ENCODE measurements at places on chromosomes 3 and 15. TPM values are rescaled to one million over a fixed set of nuclear protein-coding genes. Genes with fewer than 3 reads are reported as not detected.

GRCh38 chr3:196620161-196620604 lies 19.3 kb upstream of the NRROS start:
- no peak for DNase-seq

- no peak for DNase-seq
These were observed 57.5 kb upstream of the MUC13 start for GRCh38 chr3:124992041-124992440.

DNA sequence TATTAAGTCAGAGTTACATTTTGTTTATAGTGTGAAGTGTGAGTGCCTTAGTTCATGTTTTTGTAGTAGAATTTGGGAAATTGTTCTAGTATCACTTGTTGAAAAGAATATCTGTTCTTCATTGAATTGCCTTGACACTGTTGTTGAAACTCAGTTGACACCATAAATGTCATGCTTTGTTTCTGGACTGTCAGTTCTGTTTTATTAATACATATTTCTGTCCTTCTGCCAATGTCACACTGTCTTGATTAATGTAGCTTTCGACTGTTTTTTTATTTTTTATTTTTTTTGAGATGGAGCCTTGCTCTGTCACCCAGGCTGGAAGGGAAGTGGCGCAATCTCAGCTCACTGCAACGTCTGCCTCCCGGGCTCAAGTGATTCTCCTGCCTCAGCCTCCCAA lies 59.1 kb downstream of the CHD2 start:
- no peak for DNase-seq

Gene IGDCC3
- total RNA-seq = not detected

Gene CGNL1
- total RNA-seq = 0.86 TPM

DNA sequence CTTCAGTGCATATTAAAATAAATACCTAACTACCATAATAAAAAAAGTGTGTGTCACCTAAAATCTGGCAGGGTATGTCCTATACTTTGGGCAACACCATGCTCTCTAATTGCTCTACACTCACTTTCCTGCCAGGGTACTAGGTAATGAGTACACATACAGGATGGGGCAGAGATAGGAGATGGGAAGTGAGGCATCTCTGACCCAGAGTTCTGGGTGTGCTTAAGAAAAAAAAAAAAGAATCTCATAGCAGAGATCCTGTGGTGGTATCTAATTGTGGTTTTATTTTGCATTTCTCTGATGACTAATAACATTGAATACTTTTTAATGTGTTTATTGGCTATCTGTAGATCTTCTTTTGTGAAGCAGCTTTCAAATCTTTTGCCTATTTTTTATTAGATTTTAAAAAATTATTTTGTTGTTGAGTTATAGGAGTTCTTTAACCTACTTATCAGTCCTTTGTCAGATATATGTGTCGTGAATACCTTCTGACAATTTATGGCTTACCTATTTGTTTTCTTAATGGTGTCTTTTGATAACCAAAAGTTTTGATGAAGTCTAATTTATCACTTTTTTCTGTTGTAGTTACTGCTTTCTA lies 48.0 kb downstream of the EEFSEC start:
- DNase-seq = no peak

DNA sequence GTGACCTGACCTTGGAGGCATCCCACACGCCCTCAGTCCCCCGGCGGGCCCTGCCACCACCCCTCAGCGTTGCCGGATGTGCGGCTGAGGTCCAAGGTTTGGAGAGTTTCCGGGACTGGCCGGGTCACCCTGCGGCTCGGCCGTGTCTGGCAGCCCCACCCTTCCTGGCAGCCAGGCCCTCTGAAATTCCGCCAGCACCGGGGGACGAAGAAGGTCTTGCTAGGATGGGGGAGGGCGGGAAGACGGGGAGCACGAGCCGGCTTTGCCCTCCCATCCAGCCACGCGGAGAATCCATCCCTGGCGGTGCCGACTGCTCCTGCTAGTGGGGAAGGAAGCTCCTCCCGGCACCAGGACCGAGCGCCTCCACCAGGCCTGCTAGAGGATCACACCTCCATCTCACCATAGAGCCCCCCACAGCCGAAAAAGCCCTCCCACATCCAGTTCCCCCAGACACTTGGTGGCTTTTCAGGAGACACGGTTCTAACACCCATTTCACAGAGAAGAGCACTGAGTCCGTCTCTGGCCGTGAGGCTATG lies 81.5 kb downstream of the CPN2 start:
- no peak for DNase-seq

Gene CPNE4
- not detected for total RNA-seq

Gene AMT
- 1.6 TPM for total RNA-seq

GRCh38 chr3:109081746-109082510 lies 36.0 kb downstream of the MORC1 start:
- DNase-seq = peak; percentile 57

- no peak for DNase-seq
These were observed 299.9 kb downstream of the UACA start for GRCh38 chr15:70463453-70463834.

Gene ADGRG7
- total RNA-seq = not detected

- DNase-seq = no peak
These were observed 17.3 kb upstream of the SRGAP3 start for GRCh38 chr3:9266716-9267115.

DNA sequence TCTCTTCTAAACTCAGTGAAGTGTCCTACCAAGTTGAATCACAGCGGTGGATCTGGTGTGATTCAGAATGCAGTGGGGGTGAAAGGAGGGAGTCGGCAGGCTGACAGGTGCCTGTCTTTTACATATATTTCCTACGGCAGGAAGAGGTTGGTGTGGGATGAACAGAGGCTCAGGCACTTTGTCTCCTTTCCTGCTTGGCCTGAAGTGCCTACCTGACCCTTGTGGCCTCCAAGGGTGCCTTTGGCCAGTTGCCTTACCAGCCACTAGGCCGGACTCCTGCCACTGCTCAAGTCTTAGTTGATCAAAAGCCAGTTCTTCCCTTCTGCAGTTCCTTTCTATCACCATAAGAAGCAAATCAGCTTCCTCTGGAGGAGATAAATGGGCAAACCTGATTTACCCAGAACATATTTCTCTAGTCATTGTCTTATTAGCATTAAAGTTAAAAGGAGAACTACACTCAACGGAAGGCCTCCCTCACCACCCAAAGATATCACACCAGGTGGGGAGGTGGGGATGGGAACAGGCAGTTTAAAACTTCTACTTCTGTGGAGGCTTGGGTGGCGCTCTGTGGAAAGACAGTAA lies 52.1 kb downstream of the CRTC3 start:
- DNase-seq = no peak

Gene COLQ
- total RNA-seq = 1.5 TPM

Gene PLCH1
- 4.1 TPM for total RNA-seq

DNA sequence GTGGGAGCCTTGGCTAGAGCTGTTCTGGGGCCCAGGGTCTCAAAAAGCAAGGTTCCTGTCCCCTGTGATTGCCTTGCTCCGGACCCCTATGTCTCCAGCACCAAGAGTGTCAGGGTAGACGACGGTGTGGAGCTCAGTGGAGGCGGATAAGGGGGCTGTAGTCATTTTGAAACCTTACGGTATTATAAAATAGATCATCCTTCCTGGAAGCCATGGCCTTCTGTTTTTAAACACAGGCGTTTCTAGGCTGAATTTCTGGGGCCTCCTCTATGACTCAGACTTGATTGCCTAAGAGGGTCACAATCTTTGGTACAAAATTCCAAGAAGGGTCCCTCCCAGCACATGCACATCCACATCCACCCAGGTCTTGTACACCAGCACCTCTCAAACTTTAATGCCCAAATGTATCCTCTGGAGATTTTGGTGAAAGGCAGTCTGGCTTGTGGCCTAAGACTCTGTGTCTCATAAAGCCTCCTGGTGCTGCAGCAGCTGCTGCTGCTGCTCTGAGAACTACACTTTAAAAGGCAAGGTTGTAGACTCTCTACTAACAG lies 70.5 kb upstream of the XCR1 start:
- no peak for DNase-seq

Gene FRMD4B
- 5.7 TPM for total RNA-seq

- DNase-seq = no peak
These were observed 243.5 kb upstream of the MANF start for GRCh38 chr3:51141573-51141972.

DNA sequence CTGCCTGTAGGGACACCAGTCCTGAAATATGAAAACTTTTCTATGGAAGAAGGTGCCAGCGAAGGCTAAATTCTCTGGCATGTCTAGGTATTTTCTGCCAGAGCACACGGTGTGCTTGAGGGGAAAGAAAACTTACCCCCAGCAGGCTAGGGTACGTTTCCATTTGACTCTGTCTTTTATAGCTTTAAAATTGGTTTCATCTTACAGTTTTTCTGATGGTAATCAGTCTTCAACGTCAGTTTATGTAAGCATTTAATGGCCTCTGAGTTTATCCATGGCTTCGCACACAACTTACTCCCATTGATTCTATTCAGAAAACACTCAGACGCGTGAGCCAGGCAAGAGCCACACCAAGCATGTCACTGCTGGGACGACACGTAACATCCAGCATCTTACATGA lies 249.7 kb downstream of the ADAMTS17 start:
- no peak for DNase-seq

GRCh38 chr3:14047841-14048240 lies 76.8 kb downstream of the CHCHD4 start:
- DNase-seq = no peak

DNA sequence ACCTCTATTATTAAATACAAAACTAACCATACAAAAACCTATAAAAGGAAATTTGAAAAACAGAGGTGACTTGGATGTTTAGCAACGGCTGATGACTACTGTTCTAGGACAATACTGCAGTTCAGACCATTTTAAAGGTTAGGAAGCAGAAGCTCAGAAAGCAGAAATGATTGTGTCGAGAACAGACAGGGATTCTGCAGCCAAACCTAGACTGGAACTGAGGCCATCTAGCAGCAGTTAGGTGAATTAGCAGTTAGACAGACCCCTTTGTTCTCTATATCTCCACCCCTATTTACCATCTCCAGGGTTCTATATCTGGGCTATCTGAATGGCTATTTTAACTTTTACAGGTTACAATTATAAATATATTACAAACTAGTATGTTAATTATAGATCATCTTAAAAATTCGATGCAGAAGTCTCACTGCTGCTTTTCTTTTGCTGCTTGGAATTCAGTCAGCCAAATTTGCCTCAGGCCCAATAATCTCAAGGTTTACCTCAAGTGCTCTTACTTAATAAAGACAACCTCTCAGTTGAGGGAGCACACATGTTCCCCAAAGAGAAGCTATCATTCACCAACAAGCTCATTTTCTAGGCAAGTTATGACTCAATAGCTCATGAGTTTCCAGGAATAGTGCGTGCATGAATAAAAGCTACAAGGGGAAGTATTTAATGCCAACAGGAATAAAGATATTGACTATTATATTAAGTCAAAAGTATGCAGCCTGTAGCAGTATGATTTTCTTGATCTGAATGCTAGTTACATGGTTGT lies 9.3 kb upstream of the IL1RAP start:
- DNase-seq = no peak

- no peak for DNase-seq
These were observed 353.3 kb upstream of the SUCLG2 start for GRCh38 chr3:68007621-68008226.

- DNase-seq = no peak
These were observed 54.4 kb downstream of the ROPN1B start for GRCh38 chr3:126023390-126023789.

GRCh38 chr3:12785096-12785495 lies 11.4 kb upstream of the CAND2 start:
- DNase-seq = no peak

Gene RAB6B
- 0.75 TPM for total RNA-seq

Gene SLC9C1
- total RNA-seq = not detected

- no peak for DNase-seq
These were observed 32.3 kb upstream of the BNIP2 start for GRCh38 chr15:59721411-59721810.

DNA sequence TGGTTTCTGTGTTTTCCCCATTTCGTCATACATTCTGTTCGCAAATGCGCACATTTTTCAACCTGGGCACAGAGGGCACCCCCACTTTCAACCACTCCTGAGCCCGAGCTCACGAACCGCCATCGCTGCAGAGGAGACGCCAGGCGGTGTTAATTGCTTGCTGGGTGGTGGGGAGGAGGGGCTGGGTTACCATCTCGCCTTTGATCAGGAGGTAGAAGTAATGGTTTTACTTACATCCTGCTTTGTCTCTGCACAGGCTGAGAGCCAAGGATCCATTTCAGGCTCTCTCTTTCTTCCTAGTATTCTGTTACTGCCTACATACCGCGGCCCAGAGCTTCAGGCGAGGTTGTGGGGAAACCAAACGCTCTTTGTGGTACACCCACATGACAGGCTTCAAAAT lies 177.3 kb upstream of the WNT5A start:
- DNase-seq = no peak

- no peak for DNase-seq
These were observed 13.9 kb upstream of the RTP1 start for GRCh38 chr3:187183210-187183862.

DNA sequence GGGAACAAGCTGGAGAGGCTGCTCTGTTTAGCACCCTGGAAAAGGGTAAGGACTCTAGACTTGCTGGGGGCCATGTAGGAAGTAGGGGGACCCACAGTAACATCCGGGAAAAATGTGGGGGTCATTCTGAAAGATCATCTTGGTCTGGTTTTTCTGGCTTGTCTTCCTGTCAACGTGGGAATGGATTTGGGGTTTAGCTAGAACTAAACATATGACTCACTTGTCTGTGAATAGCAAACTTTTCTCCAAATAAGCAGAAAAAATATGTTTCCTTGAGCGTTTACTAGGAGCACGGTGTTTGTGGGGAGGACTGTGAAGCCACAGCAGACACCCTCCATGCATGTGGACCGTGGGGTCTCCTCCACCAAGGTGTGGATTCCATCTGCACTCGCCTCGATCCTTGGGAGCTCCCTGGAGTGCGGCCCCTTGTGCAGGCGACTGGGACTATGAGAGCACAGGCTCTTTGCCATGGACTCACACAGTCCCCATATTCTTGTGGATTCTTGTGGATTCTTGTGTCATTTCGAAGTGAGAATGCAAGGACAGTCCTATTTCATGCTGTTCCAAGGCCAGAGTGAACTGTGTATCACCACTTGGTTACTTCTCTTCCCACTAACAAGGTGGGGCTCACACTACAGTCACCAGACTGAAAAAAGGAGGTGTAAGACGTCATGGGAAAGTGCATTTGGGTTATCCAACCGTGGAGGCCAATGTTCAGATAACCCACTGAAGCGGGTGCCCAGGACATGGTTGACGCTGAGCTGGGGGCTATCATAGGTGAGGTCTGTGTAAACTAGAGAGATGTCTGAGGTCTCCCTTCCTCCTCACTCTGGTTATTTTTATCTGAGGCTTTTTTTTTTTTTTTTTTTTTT lies 25.5 kb downstream of the PGPEP1L start:
- no peak for DNase-seq

GRCh38 chr3:122975163-122975923 lies 52.2 kb downstream of the SEMA5B start:
- peak; percentile 94 for DNase-seq

- DNase-seq = no peak
These were observed 32.4 kb downstream of the TRIM71 start for GRCh38 chr3:32850226-32850625.
